Common myeloid progenitor, CD34-positive (primary cell): ENCODE measurements at places on chromosomes 1 and 21.

- H3K27ac ChIP-seq, result no peak overlapping the region
- H3K27me3 ChIP-seq, result no peaks in the 10 kb centered on the region
- H3K36me3 ChIP-seq, result no peaks in the 10 kb centered on the region
- H3K4me1 ChIP-seq, result no peaks in the 10 kb centered on the region
Observed at GRCh38 chr1:93604411-93604810, 77.2 kb downstream of the BCAR3 start.

- peaks cover 2% of the 10 kb centered on the region for H3K4me1 ChIP-seq
- no peak for DNase-seq
- no peak overlapping the region for H3K4me3 ChIP-seq
- peaks cover 42% of the 10 kb centered on the region for H3K27me3 ChIP-seq
Observed at GRCh38 chr1:4000811-4001251, 100.8 kb upstream of the C1orf174 start.

GRCh38 chr1:204350857-204351573 lies 8.7 kb downstream of the PLEKHA6 start:
- no peaks in the 10 kb centered on the region for H3K27me3 ChIP-seq
- H3K4me1 ChIP-seq, result peaks cover 3% of the 10 kb centered on the region
- H3K27ac ChIP-seq, result no peak overlapping the region
- H3K4me3 ChIP-seq, result no peak overlapping the region
- no peaks in the 10 kb centered on the region for H3K36me3 ChIP-seq
- DNase-seq, result peak; percentile 83

- no peak overlapping the region for H3K27ac ChIP-seq
- peak; percentile 31 for DNase-seq
- no peak overlapping the region for H3K4me3 ChIP-seq
- peaks cover 3% of the 10 kb centered on the region for H3K4me1 ChIP-seq
- H3K36me3 ChIP-seq, result peaks cover 20% of the 10 kb centered on the region
Observed at GRCh38 chr1:37561133-37562132, 4.7 kb downstream of the DNALI1 start.

DNA sequence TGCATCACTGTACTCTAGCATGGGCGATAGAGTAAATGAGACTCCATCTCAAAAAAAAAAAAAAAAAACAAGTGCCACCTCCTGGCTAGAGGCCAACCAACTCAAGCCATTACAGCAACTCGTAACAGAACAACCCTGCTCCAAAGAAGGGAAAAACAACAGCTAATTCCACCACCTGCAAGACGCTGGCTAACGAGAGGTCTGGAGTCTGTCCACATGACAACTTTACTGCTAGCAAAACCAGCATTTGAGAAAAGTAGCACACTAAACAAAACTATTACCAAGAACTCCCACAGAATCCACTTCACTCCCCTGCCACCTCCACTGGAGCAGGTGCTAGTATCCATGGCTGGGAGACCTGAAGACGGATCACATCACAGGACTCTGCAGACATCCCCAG lies 24.1 kb upstream of the EGLN1 start:
- no peak for DNase-seq

DNA sequence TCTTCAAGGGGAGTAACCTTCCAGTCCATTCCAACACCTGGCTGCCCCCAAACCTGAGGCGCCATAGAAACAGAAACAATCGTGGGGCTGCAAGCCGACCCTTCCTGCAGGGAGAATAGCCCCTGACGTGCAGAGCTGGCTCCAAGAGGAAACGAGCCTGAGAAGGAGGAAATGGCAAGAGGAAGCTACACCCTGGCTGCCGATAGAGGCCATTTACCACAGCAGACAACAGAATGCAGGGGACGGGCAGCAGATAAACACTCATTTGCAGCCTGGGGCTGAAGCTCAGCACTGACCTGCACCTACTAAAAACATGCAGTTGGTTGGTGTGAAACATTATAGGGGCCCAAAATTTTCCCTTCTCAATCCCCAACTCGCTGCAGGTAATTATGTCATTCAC lies 8.7 kb upstream of the TDRD10 start:
- peak overlapping the region; percentile 56 for H3K4me3 ChIP-seq
- H3K27ac ChIP-seq, result no peak overlapping the region
- no peaks in the 10 kb centered on the region for H3K36me3 ChIP-seq
- peak; percentile 44 for DNase-seq
- H3K4me1 ChIP-seq, result peaks cover 31% of the 10 kb centered on the region
- no peaks in the 10 kb centered on the region for H3K27me3 ChIP-seq

GRCh38 chr1:243549108-243549507 lies 293.3 kb downstream of the SDCCAG8 start:
- H3K4me1 ChIP-seq, result no peaks in the 10 kb centered on the region
- H3K36me3 ChIP-seq, result peaks cover 3% of the 10 kb centered on the region
- H3K27ac ChIP-seq, result no peak overlapping the region
- no peak overlapping the region for H3K4me3 ChIP-seq
- no peak for DNase-seq
- H3K27me3 ChIP-seq, result no peaks in the 10 kb centered on the region

DNA sequence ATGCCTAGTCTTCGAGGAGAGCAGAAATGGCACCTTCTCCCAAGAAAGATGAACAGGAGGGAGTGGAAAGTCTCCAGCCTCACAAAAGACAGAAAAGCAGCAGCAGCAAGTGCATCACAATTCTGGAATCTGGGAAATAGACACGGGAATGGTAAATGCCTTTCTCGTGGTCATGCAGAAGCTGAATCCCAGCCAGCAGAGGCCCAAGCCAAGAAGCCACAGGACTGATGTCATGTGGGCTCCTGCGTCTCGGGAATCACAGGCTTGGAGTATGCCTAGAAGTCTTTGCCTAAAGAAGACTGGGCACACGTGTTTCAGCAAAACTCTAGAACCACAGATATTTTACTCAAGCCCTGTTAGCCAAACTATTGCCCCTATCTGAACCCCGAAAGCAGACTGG lies 260.3 kb upstream of the PLD5 start:
- no peak overlapping the region for H3K4me3 ChIP-seq
- no peak for DNase-seq
- no peaks in the 10 kb centered on the region for H3K27me3 ChIP-seq
- peaks cover 7% of the 10 kb centered on the region for H3K4me1 ChIP-seq

GRCh38 chr1:233725423-233725822 lies 111.5 kb downstream of the KCNK1 start:
- H3K4me3 ChIP-seq, result no peak overlapping the region
- H3K27me3 ChIP-seq, result no peaks in the 10 kb centered on the region
- H3K4me1 ChIP-seq, result no peaks in the 10 kb centered on the region
- no peaks in the 10 kb centered on the region for H3K36me3 ChIP-seq
- H3K27ac ChIP-seq, result no peak overlapping the region

- no peak for DNase-seq
- peaks cover 6% of the 10 kb centered on the region for H3K4me1 ChIP-seq
- peaks cover 3% of the 10 kb centered on the region for H3K36me3 ChIP-seq
- H3K27me3 ChIP-seq, result no peaks in the 10 kb centered on the region
- no peak overlapping the region for H3K4me3 ChIP-seq
- no peak overlapping the region for H3K27ac ChIP-seq
Observed at GRCh38 chr1:37844536-37844935, 14.9 kb downstream of the MTF1 start.

GRCh38 chr1:212558693-212559480 lies 49.7 kb upstream of the ATF3 start:
- no peaks in the 10 kb centered on the region for H3K36me3 ChIP-seq
- DNase-seq, result peak; percentile 91
- H3K27me3 ChIP-seq, result no peaks in the 10 kb centered on the region
- H3K27ac ChIP-seq, result no peak overlapping the region
- H3K4me1 ChIP-seq, result peaks cover 12% of the 10 kb centered on the region
- H3K4me3 ChIP-seq, result peak overlapping the region; percentile 72

GRCh38 chr1:109488696-109489095 lies 5.0 kb downstream of the ATXN7L2 start:
- H3K4me3 ChIP-seq, result no peak overlapping the region
- no peaks in the 10 kb centered on the region for H3K27me3 ChIP-seq
- H3K4me1 ChIP-seq, result peaks cover 15% of the 10 kb centered on the region
- H3K27ac ChIP-seq, result no peak overlapping the region
- peaks cover 17% of the 10 kb centered on the region for H3K36me3 ChIP-seq
- no peak for DNase-seq

GRCh38 chr1:219518168-219518906 lies 94.6 kb downstream of the ZC3H11B start:
- no peak for DNase-seq
- H3K4me3 ChIP-seq, result no peak overlapping the region
- H3K27me3 ChIP-seq, result no peaks in the 10 kb centered on the region
- no peaks in the 10 kb centered on the region for H3K4me1 ChIP-seq
- H3K36me3 ChIP-seq, result no peaks in the 10 kb centered on the region

DNA sequence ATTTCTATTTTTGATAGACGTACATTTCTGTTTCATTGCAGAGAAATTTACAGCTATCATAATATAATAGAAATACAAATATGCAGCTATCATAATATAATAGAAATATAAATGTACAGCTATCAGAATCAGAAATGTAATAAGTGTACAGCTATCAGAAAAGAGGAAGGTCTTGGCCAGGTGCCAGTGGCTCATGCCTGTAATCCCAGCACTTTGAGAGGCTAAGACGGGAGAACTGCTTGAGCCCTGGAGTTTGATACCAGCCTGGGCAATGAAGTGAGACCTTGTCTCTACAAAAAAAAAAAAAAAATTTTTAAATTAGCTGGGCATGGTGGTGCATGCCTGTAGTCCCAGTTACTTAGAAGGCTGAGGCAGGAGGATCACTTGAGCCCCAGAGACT lies 37.9 kb downstream of the PIGM start:
- peaks cover 8% of the 10 kb centered on the region for H3K4me1 ChIP-seq
- H3K4me3 ChIP-seq, result no peak overlapping the region
- no peak for DNase-seq
- no peak overlapping the region for H3K27ac ChIP-seq
- no peaks in the 10 kb centered on the region for H3K27me3 ChIP-seq

DNA sequence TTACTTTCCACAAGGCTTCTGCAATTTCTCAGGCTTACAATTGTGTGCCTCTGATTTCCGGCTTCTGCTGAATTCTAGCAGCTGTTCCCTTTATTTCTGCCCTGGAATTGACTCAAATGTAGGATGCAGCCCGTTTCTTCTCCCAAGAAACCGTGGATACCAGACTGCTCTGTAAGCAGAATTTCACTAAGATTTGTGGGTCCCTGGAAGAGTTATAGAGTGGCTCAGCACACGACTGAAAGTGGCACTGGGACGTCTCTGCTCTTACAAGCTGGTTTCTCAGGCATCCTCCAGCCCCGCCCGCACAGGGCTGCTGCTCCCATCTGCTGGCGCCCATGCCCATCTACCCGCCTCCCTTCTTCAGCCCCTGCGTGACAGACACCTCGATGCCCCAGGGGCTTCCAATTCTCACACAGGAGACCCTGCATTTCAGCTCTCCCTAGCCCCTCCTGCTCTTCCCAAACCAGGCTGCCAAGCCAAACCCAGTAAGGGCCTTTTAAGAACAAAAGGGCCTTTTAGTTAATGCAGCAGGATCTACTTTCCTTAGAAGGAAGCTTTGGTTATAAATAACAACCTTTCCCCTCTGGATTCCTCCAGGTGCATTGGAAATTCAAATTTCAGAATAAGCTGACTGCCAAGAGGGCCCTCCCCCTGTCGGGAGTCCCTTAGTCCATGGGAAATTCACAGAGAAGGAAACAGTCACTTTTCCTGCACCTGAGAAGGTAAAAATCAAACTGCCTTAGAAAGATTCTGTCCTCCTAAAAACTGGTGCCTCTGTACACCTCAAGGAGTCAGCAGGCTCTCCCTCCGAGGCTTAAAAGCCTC lies 45.4 kb upstream of the TENT5B start:
- no peaks in the 10 kb centered on the region for H3K36me3 ChIP-seq
- no peaks in the 10 kb centered on the region for H3K27me3 ChIP-seq
- no peaks in the 10 kb centered on the region for H3K4me1 ChIP-seq
- H3K4me3 ChIP-seq, result no peak overlapping the region
- no peak for DNase-seq
